RPMI8226 (cell line): ENCODE measurements at places on chromosomes 2 and 18.

DNA sequence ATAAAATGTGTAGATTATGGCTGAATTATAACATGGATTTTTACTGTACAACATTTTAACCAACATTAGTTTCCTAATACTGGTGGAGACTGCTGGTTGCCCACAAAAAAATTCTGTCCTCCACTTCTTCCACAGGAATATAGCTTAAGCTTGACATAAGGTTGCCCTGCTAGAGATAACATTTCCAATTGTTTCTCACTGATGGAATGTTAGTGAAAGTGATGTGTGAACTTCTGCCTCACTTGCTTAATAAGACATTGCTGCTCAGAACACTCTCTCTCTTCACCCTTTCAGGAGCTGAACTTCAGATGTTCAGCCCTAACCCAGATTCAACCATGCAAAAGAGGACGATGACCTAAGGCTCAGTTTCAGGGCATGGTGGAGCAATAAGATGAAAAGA lies 2.7 kb upstream of the SGPP2 start:
- DNase-seq, result no peak

GRCh38 chr2:235659767-235660322 lies 166.0 kb downstream of the AGAP1 start:
- DNase-seq, result no peak

GRCh38 chr18:78875016-78875777 lies 104.4 kb upstream of the SALL3 start:
- peak; percentile 62 for DNase-seq

DNA sequence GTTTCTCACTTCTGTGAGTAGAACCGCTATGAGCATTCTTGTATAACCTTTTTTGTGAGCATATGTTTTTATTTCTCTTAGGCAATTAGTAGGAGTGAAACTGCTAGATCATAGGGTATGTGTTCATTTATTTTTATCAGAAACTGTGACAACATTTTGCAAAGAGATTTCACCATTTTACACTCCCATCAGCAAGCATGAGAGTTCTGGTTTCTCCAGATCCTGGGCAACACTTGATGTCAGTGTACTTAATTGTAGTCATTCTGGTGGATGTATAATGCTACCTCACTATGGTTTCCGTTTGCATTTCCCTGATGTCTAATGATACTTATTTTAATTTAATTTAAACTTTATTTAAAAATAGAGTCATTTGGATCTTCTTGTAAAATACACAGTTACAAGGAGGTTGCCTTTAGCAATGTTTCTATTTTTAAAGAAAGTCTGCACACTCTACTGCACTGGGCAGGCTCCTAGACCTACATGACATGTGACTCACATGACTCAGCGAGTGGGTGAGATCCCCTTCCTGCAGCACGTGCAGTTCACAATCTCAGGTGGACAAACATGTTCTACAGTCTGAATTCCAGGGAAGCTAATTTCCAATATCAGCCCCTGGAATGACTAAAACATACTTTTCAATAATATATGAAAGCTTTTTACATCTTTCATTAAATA lies 127.0 kb upstream of the BCL2L11 start:
- DNase-seq, result no peak

- no peak for DNase-seq
These were observed 205.3 kb downstream of the ANAPC1 start for GRCh38 chr2:111678651-111679050.

GRCh38 chr2:234366891-234367290 lies 130.0 kb downstream of the ARL4C start:
- peak; percentile 11 for DNase-seq
